ENCODE measurements at places on chromosomes 5 and 9.

DNA sequence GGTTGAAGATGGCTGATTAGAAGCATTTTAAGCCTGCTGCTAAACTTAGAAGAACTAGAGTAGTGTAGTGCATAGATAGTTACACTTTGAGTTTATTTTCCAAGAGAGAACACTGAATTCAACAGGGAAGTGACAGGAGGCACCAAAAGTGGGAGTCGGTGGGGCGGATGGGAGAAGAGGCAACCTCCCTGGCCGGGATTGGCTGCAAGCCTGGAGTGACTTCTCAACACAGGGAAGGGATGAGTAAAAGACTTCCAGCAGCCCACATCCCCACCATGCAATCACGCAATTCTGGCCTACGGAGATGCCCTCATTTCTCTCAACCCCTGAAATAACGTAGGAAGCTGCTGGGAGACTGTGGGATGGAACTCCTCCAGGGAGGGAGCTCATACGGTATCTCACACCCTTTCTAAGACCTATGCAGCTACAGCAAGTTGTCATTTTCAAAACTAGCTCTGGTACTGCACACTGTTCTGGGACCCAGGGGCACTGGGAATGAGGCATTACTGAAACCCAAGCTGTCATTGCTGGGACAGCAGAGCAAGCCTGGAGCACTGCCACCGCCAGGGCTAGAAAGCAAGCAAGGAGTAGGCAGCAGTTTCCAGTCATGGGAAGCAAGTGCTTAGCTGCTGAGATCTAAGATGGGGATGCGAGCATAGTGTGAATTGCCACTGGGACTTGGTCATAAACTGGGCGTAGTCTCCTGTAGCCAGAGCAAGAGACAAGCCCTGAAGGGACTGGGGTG, 331.6 kb upstream of the PTGER4 start:
- DNase-seq, result no peak

DNA sequence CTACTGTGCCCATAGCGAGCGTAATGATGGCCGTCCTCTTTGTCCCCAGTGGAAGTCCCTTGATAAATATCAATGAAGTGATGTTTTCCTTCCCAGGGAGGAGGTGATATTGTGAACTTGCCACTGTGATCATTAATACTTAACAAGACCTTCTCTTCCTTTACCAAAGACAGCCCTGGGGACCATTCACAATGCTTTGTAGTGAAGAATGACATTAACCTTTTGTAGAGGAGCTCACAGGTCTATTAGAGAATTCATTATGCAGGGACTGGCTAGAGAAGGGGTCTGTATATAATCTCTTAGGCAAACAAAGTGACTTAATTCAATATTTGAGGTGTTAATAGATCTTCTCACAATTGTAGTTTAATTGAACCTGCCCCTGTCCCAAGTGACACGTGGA, 452.9 kb upstream of the DMAC1 start:
- DNase-seq, result no peak

- no peak for DNase-seq
These were observed 4.2 kb downstream of the MYORG start for GRCh38 chr9:34372467-34373011.

DNA sequence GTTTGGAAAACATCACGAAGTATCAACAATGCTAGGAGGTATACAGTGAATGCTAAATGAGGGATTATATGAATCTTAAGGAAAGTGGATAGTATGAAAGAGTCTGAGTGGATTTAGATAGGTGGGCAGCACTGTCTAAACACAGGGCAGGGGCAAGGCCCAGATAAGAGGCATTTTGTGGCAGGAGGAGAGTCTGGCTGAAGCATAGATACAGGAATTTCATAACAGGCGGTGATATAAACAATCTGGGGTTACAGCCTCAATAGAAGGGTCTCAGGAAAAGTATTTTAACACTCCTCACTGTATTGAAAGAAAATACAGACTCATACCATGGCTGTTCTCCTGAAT, 96.9 kb downstream of the PLPP1 start:
- no peak for DNase-seq

- no peak for DNase-seq
These were observed 286.1 kb downstream of the RAB3C start for GRCh38 chr5:58868931-58869330.

GRCh38 chr9:93115486-93116071, 18.5 kb downstream of the NINJ1 start:
- no peak for DNase-seq

Measured in CD4-positive, alpha-beta memory T cell (primary cell).